ENCODE measurements at places on chromosomes 1 and 21.

DNA sequence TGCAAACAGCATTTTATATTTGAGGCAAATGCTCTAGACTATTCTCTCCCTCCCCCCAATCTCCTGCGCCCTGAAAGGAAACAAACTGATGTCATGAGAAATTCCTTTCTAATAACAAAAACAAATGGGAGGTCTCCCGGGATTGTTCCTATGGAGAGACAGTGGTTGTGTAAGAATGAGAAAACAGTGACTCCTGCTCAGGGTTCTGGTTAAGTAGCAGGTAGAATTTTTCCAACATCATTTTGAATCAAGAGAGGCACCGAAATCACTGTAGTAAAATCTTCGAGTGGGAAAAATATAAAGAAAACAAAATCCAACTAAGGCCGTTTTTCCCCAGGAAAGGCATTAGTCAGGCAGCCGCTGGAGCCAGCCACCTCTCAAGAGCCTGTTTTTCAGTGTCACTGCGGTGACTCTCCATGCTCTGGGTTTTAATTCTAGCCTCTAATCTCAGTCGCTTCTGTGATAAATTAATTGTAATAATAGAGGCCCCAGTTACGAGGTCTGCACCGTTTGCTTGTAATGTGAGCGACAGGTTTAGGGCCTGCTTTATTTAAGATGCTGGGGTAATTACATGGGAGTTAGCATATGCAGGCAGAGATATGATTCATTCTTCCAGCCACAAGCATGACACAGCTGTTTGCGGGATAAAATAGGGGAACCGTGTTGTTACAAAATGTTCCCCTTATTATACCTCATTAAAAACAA, 80.3 kb downstream of the RNF220 start:
- DNase-seq, result no peak

DNA sequence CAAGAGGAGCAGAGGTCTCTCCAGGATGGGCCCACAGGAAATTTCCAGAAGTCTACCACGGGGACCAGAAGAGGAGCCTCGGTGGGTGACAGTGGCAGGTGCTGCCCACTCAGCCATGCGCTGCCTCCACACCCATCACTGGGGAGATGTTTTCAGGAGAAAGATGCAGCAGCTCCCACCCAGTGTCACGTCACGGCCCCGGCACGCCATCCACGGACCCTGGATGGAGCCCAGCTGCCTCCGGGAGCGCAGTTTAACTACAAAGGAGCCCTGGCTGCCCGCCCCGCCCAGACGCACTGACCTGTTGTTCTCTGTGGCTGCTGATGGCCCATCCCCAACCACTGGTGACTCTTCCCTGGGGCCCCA, 6.8 kb downstream of the TSPEAR start:
- no peak for DNase-seq

GRCh38 chr1:214199585-214199984, 81.4 kb upstream of the SMYD2 start:
- DNase-seq, result no peak

DNA sequence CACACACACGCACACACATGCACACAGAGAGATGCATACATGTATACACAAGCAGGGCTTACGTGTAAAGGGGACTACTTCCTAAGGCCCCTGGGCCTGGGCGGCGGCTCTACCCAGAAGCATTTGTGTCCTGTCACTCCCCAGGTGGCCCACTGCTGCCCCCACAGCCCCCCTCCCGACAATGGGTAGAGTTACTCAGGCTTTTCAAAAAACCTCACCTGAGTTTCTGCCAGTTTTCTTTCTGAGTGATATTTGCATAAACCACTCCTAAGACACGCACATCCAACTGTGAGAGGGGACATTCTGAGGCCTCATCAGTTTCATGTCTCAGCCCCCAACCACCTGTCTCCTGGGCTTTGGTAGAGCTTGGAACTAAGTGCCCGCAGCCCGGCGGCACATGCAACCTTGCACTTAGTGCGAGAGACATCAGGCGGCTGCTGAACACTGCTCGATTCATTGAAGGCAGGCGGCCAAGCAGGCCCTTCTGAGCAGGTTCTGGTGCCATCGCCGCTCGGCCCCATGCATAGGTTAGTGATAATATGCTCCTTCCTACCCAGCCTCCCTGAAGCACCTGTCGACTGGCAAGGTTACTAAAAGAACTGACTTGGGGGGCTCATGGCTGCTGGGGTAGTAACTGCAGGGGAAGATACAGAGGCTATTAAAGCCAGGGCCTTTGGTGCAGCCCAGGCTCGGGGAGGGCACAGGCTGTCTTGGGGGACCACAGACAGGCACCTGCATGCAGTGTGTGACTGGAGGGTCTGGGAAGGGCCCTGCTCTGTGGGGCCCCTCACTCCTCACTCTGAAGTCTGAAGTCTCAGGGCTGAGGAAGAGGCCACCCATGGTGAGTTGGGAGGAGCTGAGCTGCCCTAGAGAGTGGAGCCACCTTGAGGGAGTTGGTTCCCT, 364.2 kb upstream of the VAMP3 start:
- DNase-seq, result no peak

DNA sequence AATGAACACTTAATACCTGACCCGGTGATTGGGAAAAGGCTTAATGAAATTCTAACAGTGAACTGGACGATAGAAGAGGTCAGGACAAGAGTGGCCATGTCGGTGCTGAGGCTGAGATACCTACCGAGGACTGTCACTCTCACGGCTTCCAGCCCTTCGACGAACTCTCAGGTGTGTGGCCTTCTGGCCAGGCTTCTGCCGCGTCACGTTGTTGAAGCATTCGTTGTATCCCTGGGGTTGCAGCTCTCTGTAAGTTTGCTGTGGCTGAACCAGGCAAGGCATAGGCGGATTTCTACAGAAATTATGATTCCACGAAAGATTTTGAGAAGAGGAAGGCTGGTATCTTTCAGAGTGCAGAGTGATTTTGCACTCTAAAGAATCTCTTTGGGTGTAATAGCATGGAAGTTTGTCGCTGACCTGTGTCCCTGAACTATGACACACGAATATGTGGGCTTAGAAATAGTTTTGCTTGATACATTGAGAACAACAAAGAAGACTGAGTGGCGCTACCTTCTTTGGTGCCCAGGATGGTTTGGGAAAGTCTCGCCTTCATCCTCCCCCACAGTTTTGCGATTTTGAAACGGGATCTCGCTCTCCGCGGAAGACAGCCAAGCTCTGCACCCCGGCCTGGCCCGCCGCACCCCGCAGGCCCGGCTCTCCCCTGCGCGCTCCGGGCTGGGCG, 403 bp upstream of the EPHX4 start:
- DNase-seq, result no peak

DNA sequence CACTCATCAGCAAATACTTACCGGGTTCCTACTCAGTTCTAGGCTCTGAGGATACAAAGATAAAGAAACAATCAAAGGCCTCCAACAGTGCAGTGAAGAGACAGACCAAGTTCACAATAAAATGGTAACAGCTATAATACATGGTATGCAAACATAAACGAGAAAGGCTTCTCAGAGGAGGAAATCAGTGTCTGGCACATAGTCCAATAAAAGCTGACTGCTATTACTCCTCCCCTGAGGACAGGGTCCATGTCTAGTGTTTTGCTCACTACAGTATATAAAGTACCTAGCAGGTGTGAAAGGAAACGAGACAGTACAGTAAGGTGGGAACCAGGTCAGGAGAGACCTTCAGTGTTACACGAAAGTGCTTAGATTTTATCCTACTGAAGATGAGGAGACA, 4.3 kb downstream of the RBM34 start:
- DNase-seq, result no peak

All from Calu3 (cell line).